Activated naive CD4-positive, alpha-beta T cell treated with anti-CD3 and anti-CD28 coated beads, Interleukin-2, amount 10 ng/mL, durations not matched to agents 7 days and 5 days (primary cell): ENCODE measurements at places on chromosomes 1 and 21.

DNA sequence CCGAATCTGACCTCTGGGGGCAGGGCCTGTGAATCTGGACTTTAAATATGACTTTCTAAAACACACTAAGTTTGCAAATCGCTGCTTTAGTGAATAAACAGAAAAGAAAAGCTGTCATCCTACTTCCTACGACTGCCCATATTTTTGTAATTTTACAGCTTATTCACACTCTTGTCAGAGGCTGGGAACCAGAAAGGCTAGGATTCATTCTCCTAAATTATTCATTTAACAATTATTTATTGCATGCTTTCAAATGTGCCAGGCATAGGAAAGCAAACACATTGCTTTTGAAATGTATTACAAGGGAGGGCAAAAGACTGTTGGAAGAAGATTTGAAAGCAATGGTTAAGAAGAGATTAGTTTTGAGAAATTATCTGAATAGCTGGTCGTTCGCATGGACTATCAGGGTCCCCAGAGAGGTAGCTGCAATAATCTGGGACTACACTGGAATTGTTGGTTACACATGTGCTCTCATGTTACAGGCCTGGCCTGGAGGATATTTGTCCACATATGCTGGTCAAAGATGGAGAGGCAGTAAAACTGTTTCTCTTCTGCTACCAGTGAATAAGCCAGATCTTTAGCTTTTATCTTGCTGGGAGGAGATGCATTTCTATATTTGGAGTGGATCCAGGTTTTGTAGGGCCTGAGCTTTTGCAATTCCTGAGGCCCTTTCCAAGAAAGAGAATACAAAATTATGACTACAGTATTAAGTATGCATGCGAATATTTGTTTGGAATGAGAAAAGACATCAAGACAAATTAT lies 29.6 kb upstream of the SFPQ start:
- DNase-seq, result no peak

DNA sequence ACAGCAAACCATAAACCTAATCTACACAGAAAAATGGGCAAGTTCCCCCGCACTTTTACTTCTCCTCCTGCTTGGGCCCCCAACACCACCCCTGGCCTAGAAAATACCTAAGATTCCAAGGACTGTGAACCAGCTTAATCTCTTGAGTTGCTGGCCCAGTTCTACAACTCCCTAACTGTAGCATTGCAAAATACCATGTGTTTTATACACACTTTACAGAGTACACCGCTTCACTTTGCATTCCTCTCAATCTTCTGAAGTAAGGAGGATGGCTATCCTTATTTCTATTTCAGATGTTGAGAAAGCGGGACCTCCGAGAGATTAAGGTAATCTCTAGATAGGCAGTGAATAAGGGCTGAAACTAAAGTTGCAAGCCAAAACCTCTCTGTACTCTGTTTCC lies 408.3 kb upstream of the NR5A2 start:
- no peak for DNase-seq

- DNase-seq, result no peak
These were observed 12.4 kb upstream of the GBP3 start for GRCh38 chr1:89035080-89035479.

GRCh38 chr1:32208891-32209328 lies at the start of gene DCDC2B:
Gene DCDC2B, plus strand, starts transcription at chr1:32209089. Its CDS starts 5 bp downstream, at chr1:32209094.
- DNase-seq, result no peak

DNA sequence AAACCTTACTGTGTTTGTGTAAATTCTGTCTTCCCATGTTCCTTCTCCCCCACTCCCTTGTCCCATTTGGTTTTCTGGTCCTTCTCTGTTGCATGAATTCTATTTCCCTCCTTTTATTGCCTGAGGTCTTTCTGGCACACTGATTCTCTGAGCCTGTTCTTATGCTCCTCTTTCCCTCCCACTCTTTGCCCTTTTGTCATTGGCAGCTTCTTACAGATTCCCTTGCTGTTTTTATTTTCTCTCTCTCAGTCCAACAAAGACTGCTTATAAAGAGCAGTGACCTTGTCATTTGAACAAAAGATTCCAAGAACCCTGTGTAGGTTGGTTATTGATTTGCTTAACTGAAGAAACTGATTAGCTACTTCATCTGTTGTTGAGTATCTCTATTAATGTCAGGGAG lies 49.7 kb downstream of the GPR52 start:
- DNase-seq, result no peak

DNA sequence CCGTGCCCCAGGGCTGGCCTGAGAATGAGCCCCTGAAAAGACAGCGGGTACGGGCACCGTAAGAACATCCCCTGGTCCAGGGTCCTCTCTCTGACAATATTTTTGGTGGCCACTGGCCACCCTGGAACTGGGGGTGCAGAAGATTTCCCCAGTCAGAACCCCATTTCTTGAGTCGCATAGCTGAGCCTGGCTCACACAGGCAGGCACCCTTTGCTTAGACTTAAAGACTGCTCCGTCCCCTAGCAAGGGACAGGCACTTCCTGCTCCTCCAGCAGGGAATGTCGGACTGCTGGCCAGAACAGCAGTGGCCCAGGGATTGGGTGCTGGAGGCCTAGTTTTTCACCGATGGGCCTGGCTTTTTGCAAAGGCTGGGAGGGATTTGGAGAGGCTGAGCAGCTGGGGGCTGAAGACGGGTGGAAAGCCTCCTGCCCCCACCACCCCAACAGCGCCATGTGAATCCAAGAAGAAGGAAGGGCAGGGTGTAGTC lies 4.3 kb downstream of the OLIG2 start:
- no peak for DNase-seq

DNA sequence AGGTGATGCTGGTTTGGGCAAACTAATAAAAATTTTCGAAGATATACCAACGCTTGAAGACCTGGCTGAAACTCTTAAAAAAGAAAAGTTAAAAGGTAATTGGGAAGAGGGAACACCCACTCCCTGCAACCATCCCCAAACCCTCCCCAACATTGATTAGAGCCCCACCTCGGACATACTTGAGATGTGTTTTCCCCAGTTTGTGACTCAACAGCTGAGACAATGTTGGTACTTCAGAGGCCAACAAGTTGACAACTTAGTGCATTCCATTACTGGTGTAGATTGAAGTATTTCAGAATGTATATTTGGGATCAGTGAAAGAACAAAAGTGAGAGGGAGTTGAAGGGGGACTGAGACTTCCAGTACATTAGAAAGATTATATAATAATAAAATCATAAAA lies 5.1 kb downstream of the IFI16 start:
- DNase-seq, result no peak

- no peak for DNase-seq
These were observed 11.6 kb upstream of the AKR7A3 start for GRCh38 chr1:19300211-19300610.

DNA sequence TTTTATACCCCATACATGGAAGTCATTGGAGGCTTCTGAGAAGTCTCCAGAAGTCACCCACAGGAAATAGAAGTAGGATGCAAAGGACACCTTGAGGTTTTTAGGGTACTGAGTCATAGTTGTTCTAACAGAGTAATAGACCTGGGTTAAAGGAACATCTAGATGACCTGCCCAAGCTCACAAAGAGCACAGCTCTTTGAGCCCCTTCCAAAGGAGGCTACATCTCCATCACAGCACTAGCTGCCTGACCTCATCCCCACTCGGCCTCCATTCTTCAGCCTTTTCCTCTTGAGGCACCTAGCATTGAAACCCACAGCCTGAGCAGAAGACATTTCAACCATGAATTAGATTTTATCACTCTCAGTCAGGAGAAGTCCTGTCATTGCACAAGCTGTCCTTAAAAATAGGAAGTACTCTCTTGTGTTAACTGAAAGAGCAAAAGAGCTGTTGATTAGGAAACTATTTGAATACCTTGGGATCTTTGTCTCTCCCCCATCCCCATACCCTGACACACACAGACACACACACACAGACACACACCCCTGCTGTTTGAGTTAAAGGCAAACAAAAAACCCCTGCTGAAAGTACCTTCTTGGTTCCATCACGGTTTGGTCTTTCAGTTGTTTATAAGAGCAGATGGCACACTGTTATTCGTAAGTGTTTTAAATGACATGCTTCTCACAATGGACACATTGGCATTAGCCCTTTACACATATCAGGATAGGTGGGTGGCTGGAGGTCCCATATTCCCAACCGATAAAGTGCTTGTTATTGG lies 22.2 kb downstream of the MKNK1 start:
- peak; percentile 45 for DNase-seq

DNA sequence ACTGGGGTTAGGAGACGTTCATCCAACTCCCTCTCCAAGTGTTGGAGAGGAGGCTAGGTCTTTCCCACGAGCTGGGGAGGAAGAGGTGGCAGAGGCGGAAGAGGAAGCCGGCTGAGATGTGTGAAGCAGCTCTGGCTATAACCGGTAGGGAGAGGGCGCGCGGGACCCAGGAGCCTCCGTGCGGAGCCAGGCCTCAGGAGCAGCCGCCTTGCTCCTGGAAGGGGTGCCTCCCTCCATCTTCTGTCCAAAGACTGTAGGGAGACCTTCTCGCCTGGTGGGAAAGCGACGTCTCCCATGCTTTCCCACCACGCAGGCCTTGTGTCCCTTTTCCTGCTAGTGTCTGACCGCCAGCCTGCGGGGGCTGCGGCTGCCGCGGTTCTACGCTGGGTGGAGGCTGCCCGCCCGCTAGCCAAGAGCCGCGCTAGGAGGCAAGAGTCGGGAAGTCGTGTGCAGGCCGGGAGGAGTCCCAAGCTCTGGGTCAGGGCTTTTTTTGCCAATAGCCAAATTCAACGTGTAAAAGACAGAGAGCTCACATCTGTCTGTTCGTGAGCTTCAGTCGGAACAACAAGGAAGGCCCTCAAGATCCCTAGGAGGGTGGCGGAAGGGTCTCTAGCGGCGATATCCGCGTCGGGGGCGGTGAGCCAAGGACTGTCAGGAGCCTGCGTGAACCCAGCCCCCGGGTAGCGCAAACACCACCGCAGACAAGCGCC lies 8.4 kb upstream of the NBPF11 start:
- DNase-seq, result no peak

DNA sequence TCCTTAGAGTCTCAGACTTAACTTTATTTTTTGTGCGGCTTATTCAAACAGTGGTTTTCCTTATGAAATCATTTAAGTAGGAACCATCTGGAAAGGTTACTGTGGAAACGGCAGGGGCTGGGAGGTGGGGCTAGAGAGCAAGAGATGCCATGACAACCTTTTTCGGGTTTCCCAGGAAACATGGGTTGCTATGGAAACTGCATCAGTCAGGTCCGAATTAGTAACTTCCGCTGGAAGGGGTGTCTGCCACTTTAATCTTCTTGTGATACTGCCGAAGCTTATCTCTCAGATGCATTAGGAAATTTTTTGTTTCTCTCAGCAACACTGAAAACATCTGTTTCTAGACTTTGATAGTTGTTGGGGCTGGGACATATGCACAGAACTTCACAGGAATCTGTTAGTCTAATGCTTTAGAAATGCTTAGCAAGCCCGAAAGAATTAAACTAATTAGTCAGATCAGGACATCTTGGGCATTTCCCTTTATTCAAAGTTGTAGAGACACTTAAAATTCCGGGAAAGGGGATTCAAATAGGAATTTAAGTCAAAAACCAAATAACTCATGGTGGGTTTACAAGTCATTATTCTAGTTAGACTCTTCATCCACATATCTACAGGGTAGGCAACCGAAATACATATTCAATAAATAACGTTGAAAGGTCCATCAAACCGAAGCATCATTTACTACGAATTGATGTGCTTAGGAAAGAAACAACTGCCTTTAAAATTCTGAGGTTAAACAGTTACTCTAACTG lies 2.6 kb downstream of the KCNA3 start:
- DNase-seq, result peak; percentile 88

DNA sequence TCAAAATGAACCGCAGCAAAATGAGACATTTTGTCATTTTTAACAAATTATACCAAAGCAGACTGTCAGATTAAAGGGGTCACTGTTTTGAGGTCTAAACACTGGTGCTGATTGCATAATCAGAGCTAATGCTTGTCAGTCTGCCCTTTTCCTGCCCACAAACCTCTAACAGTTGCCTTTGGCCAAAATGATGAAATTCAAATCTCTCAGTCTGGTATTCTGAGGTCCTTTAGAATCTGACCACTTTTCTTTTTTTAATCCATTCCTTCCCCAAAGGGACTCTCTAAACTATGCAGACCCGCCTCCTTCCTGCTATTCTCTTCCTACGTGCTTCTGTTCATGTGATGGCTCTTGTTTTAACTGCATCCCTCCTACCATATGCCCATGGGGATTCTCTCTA lies 145.2 kb upstream of the SPATA6 start:
- no peak for DNase-seq

GRCh38 chr1:47418681-47419325 lies 2.7 kb downstream of the FOXE3 start:
- DNase-seq, result no peak

GRCh38 chr1:235917267-235917811 lies 50.6 kb upstream of the LYST start:
- DNase-seq, result peak; percentile 32

GRCh38 chr1:38030596-38031512 lies 15.7 kb downstream of the POU3F1 start:
- DNase-seq, result no peak

- DNase-seq, result no peak
These were observed 172.6 kb downstream of the KIF26B start for GRCh38 chr1:245327360-245327759.

DNA sequence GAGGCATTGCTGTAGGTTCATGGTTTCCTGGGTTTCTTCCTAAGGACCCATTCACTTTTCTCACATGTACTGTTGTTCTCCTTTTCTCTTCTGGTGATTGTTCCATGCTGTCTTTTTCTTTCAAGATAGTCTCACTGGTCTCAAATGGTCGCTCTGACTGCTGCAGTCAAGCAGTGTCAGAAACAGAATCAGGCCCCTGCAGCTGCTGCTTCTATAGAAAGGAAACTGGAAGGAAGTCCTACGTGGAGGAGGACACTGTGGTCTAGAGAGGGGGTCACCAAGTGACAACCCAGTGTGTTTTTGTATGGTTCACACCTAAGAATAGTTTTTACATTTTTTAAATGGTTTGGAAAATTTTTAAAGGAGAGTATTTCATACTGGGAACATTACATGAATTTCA lies 2.4 kb downstream of the NECAP2 start:
- no peak for DNase-seq

- DNase-seq, result no peak
These were observed 45.4 kb downstream of the PLEKHA6 start for GRCh38 chr1:204314171-204314892.

DNA sequence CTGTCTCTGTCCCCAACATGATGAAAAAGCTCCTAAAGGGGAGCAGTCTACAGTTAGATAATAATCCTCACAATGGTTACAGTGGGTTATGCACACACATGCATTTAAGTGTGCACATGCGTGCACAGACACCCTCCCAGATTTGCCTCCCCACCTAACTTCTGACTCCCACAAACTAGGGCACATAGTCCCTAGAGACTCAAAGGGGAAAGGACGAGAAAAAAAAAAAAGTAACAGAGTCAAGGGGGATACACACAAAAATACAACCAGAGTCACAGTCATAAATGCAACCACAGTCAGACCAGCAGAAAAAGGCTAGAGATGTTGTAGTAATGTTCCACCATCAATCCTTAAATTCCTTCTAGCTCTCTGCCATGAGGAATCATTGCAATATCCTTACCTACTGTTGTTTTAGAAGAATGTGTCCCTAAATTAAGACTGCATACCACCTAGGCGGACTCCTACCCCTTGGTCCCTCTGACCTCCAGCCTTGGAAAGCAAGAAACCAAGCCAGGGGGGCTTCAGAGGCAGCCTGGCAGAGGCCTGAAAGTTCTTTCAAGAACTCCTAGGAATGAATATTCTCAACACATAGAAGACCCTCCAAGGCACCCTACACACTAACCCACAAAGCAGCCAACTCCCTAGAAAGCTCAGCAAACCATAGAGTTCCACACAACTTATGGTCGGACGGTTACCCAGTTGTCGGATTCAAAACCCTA lies 1.3 kb downstream of the CRTC2 start:
- no peak for DNase-seq

GRCh38 chr1:162578071-162578700 lies 16.7 kb downstream of the UAP1 start:
- no peak for DNase-seq

GRCh38 chr1:96234299-96234698 lies 487.3 kb upstream of the PTBP2 start:
- DNase-seq, result no peak
